ENCODE measurements at places on chromosomes 12 and 14.

- DNase-seq = no peak
These were observed 129.3 kb upstream of the RASSF8 start for GRCh38 chr12:25829192-25829591.

DNA sequence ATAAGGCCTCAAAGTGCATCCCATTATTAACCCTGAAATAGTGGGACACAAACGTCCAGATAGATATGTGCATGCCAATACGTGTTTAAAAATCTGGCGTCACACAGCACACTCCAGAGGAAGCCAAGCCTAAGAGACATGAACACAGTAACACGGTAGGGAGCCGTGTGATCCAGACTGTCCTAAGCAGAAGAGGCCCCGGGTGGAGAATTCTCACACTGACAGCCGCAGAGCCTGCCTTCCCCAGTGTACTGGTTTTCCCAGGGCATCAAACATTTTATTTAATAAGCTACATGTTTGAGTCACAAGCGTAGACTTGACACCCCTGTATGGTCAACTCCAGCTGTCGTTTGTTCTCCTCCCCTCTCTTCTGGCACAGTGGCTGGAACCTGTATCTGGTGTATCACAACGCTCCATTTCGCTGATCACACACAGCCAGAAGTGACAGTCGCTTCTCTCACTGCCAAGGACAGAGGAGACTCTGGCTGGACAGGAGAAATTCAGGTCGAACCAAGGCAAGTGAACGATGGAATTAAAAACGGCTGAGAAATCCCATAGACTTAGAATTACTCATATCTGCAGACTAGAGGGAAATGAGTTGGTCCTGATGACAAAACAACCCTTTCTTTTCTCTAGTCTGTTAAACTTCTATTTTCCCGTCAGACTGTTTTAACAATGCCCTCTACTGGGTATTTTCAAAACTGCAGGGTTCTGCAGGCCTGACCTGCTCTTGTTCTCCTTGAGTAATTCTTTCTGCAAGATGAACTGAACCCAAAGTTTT is 359.9 kb downstream of the RGS6 start:
- no peak for DNase-seq

DNA sequence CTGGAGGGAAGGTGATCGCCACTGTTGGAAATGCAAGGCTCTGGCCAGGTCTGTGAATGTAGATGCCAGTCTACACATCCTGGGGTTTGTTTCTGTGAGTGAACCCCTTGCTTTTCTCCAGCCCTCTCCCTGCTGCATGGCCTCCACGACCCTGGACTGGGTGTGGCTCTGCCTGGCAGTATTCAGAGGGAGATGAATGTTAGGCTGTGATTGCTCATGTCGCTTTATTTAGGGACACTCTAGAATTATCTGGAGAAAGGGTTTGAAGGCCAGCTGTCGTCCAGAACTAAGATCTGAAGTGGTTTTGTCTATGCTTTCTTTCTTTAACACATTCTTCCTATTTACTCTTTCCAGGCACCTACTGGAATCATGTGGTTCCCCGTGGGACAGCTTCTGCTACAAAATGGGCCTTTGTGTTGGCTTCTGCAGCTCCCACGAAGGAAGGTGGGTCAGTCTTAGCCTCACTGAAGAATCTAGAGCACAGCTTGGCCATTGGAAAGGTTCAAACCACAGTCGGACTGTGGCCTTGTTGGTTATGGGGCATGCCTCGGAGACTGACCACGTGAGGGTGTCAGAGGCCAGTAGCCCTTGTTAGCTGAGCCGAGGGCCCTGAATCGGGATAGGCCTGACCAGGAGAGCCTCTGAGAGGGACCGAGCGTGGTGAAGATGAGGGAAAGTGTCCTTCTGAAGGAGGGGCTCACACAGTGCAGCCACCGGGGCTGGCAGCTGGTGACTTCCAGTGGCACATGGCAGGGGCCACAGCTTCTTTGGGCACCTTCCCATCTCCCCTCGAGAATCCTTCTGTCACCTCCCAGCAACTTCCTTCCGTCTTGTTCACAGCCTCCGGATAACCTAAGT is 59.1 kb downstream of the ANKRD9 start:
- no peak for DNase-seq

DNA sequence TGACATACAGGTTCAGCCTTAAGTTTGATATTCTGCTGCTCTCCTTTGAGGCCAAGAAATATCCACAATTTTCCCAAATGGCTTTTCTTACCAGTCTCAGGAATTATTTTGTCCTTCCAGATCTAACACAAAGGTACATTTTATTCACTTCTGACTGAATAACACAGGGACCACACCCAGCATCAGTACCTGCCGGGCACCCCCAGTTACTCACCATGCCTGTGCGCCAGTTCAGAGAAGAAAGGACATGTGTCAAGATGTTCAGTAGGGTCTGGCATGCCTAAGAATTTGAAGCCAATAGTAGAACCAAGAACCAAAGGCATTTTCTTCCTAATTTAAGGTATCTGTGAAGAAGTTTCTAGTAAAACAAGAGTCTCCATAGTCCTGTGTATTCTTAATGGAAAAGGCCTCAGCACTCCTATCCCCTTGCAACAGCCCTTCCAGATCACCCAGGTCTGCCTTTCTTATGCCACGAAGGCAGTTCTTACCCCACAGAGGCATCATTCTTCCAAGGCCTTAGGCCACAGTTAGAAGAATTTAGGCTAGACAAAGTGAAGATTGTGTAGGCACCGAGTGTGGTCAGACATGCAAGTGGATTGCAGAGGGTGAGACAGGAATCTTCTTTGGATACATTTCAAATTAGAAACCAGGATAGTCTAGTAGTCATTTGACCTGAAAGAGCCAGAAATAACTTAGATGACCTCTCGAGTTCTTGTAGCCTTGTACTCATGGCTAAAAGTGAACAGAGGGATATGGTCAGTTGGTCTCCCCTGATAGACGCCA is 140.1 kb upstream of the HIF1A start:
- DNase-seq = no peak

DNA sequence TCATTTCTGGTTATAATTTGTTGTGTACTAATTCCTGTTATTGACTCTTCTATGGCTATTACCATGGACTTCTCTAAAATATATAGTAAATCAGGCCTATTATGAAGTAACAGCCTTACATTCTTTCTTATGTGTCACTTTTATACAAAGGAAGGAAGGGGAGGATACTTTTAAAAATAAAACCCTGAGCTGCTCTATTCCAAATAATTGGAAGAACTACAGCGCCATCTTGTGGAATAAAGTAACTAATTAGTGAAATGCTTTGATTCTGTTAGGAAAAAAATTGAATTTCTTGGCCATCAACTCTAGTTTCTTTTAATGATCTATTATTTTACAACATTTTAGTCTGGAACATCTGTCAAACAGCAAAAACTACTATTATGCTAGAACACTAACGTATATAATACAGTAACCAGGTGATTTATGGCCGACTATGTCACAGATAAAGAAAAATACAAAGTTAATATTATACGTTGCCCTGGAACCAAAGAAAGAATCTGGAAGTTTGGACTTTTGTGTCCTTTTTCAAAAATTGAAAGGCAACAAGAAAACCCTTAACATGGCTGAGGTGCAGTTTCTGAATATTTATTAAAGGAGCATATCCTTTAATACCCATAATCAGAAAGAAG is 55.0 kb upstream of the NELL2 start:
- DNase-seq = no peak

Measured in cortex of kidney (tissue), 1 donor.